ENCODE measurements at places on chromosomes 2 and 18. TPM values are rescaled to one million over a fixed set of nuclear protein-coding genes. Genes with fewer than 3 reads are reported as not detected.

- no peak for DNase-seq
Measured at GRCh38 chr2:120236791-120237190, 13.6 kb upstream of the TMEM185B start.

GRCh38 chr2:40037303-40037702, 258.2 kb upstream of the THUMPD2 start:
- no peak for DNase-seq

- DNase-seq: no peak
Measured at GRCh38 chr18:13364721-13365205, 146.2 kb downstream of the LDLRAD4 start.

GRCh38 chr18:13451661-13452387, 233.3 kb downstream of the LDLRAD4 start:
- DNase-seq: no peak

- no peak for DNase-seq
Measured at GRCh38 chr18:68608851-68609490, 105.9 kb downstream of the TMX3 start.

DNA sequence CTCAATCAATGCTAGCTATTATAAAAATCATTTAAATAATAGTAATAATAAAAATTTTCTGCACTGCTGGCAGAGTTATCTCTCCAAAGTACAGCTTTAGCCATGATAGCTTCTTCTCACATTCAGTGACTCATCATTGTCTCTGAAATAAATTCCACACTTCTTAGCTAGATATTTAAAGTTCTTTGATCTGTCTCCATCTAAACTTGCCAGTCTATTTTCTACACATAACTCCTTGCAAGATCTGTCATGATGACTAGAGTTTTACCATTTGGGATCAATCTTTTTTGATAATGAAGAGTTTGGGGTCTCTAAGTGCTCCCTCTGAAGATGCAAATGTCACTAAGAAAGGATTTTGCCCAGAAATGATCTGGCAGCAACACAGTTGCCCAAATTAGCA, 155.4 kb upstream of the LHCGR start:
- no peak for DNase-seq

The TBR1 gene
- 0.02 TPM for total RNA-seq

The SERPINB12 gene
- total RNA-seq: not detected

The DYNAP gene
- not detected for total RNA-seq

DNA sequence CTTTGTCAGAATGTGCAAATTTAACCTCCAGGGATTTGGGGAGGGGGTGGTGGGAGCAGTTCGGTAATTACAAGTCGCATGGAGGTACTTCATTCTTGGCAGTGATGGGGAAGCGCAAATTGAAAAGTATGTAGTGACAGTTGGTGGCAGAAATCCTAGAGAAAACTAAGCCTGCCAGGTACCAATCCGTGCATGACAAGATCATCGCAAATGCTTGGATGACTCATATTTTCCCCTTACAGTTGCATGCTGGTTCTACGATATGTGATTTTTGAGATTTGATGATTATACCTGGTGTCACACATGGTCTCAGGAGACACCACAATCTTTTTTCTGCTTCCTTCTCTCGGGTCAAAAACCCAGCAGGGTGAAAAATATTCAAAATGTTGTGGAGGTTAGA, 479.7 kb upstream of the ID2 start:
- no peak for DNase-seq

GRCh38 chr2:109348671-109349502, 219.9 kb downstream of the SH3RF3 start:
- DNase-seq: no peak

The FAM110C gene
- total RNA-seq: 0.15 TPM

DNA sequence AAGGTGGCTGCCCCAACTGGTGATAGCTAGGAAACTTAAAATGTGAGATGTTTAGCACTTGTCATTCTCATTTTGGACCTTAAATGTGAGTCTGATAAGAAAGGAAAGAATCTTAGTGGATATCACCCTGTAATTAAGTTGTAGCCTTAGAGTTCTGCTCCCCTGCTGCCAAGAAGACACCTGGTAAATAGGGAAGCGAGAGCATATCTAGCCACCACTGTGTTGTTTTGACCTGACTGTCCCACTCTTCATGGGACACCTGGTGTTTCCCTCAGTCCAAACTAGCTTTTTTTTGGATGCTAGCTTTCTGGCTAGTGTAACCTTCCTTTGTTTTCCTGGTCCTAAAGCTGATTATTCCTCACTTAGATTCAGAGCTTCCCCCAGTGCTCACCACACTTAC, 357.6 kb downstream of the RAD51AP2 start:
- no peak for DNase-seq

The C2orf92 gene
- 0.84 TPM for total RNA-seq

GRCh38 chr18:73124175-73124574, 256.4 kb upstream of the NETO1 start:
- DNase-seq: no peak

The DSEL gene
- total RNA-seq: 25.8 TPM

- no peak for DNase-seq
Measured at GRCh38 chr2:12340164-12340563, 376.6 kb upstream of the TRIB2 start.

DNA sequence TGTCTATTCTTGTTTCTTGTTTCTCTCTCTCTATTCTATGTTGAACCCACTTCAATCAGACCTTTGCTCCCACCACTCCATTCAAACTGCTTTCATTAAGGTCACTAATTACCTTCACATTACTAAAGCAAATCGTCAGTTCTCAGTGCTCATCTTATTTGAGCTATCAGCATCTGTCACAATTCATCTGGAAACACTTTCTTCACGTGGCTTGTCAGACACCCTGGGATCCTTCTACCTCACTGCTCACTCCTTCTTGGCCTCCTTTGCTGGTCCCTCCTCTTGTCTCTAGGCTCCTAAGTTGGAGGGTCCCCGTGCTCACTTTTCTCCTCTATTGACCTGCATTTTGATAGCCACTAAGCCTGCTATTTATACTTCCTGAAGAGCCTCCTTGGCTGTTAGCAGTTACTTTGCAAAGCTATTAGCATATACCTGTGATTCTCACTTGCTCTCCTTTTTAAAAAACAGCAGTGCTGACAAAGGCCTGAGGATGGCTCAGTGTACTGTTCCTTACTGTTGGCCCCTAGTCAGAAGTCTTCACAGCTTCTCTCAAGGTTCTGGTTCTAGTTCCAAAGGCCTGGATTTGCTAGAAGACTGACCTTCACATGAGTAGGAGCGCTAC, 80.2 kb downstream of the PLEKHM3 start:
- DNase-seq: no peak

DNA sequence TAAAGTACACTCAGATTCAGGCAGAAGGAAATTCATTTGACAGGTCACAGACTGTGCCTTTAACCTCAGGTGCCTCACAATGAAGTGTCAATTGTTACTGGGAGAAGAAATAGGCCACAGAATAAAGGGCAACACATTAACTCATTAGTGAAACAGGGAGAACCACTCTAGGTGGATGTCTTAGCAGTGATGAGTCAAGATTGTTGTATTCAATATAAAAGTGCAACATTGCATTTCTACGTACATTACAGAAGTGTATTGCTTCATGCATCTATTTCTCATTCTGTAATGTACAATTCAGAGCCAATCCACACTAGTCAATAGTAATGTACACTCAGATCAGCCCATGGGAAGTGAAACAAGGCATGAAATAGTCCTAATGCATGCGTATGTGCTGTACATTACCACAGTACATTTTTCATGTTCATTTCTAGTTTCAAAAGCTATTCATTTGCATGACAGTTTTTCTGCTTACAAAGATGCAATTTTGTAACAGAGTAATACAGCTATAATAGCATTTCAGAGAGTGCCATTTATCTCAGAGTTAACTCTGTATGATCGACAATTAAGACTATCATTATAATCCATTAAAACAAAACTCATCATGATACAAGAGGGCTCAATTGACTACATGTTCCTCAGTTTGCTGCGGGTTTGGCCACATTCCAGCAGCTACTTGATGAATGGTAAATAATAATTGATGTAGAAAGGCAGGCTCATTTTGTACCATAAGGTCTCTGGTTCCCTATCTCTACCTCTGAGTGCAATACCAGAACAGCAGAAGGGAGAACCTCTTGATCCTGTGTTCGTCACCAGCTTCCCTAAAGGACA, 12.2 kb upstream of the ARL5A start:
- no peak for DNase-seq

The ZNF892 gene
- 2.0 TPM for total RNA-seq

GRCh38 chr18:76457957-76458356, 37.1 kb downstream of the ZNF516 start:
- DNase-seq: no peak

The BBS5 gene
- total RNA-seq: 2.3 TPM

The SDC1 gene
- total RNA-seq: 44.7 TPM

DNA sequence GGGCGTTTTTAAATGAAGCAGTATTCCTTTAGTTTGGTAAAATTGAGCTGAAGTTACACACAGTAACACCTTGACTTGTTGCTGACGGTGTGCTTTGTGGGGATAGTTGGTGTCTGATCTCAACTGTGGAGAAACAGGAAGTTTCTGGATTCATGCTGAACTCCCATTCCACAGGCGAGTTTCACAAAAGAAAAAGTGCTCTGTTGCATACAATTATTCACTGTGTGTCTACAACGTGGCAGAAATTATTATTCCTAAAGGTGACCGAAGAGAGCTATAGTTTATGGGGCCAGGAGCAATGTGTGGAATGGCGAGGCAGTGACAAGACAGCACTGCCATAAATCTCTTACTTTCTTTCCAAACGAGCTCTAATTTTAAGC, 463 bp upstream of the CABYR start:
- no peak for DNase-seq

GRCh38 chr2:44218771-44219170, 50.1 kb downstream of the PPM1B start:
- DNase-seq: no peak

DNA sequence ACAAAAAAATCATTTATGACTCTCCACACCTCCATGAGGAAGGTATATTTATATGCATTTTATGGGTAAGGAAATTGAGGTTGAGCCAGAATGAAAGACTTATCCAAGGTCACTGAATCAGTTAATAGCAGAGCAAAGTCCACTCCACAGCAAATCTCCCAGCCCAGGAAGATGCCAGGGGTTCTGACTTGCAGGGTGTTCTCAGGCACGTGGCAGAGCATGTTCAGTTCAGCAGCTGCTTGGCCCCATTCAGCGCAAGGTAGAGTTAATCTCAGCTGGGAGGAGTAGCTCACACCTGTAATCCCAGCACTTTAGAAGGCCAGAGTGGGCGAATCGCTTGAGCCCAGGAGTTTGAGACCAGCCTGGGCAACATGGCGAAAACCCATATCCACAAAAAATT, 17.8 kb upstream of the DGKD start:
- DNase-seq: no peak

GRCh38 chr18:22467760-22468553, 50.2 kb upstream of the CTAGE1 start:
- peak; percentile 92 for DNase-seq

- peak; percentile 72 for DNase-seq
Measured at GRCh38 chr2:63827749-63828148, 13.9 kb upstream of the UGP2 start.

DNA sequence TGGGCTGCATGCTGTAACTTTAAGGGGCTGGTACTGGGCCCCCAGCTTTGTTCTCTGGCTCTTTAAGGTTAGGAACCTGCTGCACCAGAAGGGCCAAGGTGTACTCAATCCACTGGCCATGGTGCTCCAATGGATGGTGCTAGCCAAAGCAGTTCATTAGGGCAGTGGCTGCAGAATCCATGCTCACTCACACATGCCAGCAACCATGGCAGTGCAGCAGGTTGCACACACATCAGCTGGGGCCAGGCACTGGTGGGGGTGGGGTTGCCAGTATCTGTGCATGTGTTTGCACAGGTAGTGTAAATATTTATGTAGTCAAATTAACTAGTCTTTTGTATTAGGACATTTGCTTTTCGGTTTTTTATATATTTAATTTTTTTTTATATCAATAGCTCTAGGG, 228.3 kb upstream of the EPC2 start:
- no peak for DNase-seq

- DNase-seq: no peak
Measured at GRCh38 chr2:19111354-19111753, 247.1 kb downstream of the OSR1 start.

GRCh38 chr18:61443081-61443725, 110.0 kb downstream of the CDH20 start:
- no peak for DNase-seq

The ORC2 gene
- total RNA-seq: 16.3 TPM

DNA sequence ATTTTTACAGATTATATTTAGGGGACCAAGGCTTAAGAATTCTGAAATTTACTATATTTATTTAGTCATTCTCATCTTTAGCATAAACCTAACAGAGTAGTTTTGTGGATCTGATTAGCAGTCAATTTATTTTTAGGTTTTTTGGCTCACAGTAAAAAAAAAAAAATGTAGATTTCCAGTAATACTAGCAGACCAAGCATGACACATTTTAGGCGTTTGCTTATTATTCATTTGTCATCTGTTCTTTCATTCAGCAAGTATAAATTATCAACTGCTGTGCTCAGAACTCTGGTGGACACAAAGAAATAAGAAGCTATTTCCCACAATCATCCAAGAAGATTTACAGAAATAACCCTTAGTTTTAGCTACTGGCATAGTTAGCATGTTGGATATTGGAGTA, 20.6 kb downstream of the PDE1A start:
- DNase-seq: no peak

DNA sequence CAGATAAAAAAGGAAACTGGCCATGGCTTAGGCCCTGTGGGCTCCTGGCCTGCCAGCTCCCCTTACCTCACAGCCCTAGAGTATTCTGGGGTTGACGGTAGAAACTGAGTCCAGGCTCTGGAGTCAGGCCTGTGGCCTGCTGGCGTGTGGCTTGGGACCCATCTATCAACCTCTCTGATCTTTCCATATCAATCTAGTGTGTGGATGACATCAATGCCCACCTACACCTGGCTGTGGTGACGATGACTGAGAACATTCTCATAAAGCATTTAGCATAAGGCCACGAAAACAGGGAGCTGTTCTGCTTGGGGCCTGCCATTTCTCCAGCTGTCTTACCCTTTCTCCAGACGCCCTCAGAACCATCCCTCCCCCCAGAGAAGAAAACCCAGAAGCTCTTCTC, 17.9 kb downstream of the PCARE start:
- DNase-seq: no peak

DNA sequence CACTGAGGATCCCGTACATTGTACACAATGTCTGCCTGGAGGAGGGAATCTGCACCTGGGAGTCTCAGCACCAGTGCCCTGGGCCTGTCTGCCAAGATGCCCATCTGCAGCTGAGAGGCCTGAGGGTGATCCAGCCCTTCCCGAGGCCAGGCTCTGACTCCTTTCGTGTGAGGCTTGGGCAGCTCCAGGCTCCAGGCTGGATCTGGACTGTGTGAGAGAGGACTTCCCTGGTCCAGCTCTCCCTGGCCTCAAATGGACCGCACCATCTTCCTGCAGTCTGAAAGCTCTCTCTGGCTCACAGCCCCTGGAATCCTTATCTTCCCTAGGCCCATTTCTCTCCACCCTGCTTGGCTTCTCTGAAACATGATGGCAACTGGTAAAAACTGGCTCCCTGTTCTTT, 324.6 kb downstream of the DYSF start:
- DNase-seq: no peak

The PAX3 gene
- total RNA-seq: 5.5 TPM

GRCh38 chr2:169997140-169997887, 170.1 kb downstream of the UBR3 start:
- DNase-seq: no peak
